ENCODE measurements at places on chromosomes 1 and 21. TPM values are rescaled to one million over a fixed set of nuclear protein-coding genes. Genes with fewer than 3 reads are reported as not detected.
A peak's percentile ranks its signal among the peaks of the same experiment; 100 is the strongest.

DNA sequence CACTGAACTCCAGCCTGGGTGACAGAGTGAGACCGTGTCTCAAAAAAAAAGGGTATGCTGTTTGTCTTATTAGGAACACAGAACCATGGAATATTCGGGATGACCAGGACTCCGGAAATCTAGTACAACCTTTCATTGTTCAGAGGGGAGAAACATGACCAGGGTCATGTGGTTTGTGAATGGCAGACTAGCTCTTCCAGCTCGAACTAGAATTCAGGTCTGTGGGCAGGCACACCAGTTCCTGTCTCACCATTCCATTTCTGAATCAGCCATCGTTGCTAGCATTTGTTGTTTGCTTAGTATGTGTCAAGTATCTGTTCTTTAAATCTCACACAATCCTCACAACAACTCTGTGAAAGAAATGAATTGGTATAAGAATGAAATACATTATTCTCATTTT lies 50.9 kb downstream of the MDM4 start:
- no peak overlapping the region for H3K27ac ChIP-seq
- DNase-seq = no peak
- H3K36me3 ChIP-seq = no peaks in the 10 kb centered on the region
- peaks cover 18% of the 10 kb centered on the region for H3K4me1 ChIP-seq

DNA sequence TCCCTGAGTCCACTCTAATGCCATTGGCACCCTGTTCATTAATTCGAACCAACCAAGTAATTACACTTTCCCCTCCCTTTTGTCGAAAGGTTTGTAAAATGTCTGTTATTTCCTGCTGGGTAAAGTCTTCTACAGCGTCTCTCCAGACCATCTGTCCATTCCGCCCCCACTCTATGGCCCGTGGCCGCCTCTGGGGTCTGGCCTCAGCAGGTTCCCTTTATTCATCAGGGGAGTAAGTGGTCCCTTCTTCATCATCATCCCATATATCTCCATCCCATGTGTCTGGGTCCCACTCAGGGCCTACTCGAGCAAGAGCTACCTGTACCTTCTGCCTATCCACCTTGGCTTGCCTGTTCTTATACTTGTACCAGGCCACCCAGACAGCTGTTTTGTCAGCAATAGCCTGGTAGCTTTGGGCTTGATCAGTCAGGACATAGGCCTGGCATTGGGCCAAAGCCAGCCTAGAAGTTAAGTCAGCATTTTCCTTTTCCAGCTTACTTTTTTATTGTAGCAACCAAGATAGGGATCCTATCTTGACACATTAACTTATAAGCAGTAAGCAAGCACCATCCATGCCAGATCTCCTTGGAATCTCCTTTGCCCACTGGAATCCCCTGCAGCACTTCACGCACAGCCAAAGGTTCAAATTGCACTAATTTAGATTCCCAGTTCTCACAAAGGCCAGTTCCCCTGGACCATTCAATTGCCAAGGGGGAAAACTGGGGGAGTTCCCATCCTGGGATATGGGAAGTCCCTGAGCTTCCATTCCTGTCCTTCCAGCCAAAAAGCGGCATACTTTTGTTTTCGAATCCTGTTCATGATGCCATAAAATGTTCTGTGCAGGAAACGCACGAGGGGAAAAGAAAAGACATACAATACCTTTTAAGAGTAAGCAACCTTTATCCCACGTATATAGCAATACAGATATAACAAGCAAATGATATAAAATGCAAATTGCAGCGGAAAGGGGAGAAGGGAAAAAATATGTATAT lies 6.6 kb upstream of the STUM start:
- H3K27ac ChIP-seq = peak overlapping the region; percentile 52
- no peaks in the 10 kb centered on the region for H3K36me3 ChIP-seq
- H3K27me3 ChIP-seq = no peaks in the 10 kb centered on the region

GRCh38 chr1:98669355-98670296 lies 8.1 kb downstream of the SNX7 start:
- no peaks in the 10 kb centered on the region for H3K27me3 ChIP-seq
- H3K4me1 ChIP-seq = no peaks in the 10 kb centered on the region
- DNase-seq = no peak
- H3K36me3 ChIP-seq = no peaks in the 10 kb centered on the region
- no peak overlapping the region for H3K27ac ChIP-seq

DNA sequence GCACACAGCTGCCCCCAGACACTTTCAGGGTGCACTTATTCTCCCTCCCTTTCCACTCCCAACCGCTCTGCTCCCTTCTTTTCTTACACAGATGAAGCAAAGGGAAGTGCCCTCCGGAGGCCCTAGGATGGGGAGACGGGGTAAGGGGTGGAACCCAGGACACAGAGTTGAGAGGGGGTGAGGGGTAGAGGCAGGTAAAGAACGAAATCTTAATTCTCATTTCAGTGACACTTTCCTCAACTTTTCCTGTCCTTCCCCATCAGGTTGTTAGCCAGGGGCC lies 12.8 kb downstream of the PLEKHO1 start:
- H3K36me3 ChIP-seq = no peaks in the 10 kb centered on the region
- no peak overlapping the region for H3K4me3 ChIP-seq
- H3K4me1 ChIP-seq = peaks cover 11% of the 10 kb centered on the region
- H3K27me3 ChIP-seq = no peaks in the 10 kb centered on the region

DNA sequence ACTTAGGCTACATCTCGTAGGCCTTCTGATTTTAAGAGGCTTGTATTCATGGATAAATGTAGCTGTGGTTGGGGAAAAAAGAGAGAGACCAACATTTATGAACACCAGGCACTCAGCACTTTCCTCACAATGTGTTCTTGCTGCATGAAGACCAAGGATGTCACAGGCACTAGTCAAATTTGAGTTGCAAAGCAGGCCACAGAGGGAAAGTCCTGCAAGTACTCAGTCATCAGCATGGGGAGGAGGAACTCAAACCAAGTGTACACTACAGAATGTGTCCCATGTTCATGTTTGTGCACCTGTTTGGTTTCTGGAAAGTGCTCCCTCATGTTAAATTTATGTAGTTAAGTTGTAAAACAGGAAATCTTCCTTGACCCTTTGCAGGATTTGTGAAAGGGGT lies 8.7 kb upstream of the MAP3K7CL start:
- DNase-seq = no peak
- H3K27me3 ChIP-seq = no peaks in the 10 kb centered on the region
- H3K36me3 ChIP-seq = no peaks in the 10 kb centered on the region

DNA sequence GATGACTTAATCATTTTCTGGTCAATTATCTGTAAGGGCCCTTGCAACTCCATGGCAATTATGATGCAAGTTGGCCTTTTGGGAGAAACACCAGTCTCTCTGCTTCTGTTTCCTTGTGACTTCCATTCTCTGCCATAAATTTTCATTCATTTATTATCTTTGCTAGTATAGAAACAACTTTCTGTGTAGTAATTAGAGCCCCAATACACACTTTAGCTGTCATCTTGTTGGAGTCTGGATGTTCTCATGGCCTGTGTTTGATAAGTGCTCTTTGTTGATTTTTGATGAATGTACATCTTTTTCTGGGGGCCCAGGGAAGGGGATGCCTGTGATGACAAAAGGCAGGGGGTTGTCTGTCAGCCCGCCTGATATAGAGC lies 22.4 kb downstream of the PROX1 start:
- H3K4me1 ChIP-seq = peaks cover 15% of the 10 kb centered on the region
- H3K36me3 ChIP-seq = peaks cover 4% of the 10 kb centered on the region
- H3K27me3 ChIP-seq = no peaks in the 10 kb centered on the region
- no peak for DNase-seq
- H3K4me3 ChIP-seq = no peak overlapping the region
- no peak overlapping the region for H3K27ac ChIP-seq

DNA sequence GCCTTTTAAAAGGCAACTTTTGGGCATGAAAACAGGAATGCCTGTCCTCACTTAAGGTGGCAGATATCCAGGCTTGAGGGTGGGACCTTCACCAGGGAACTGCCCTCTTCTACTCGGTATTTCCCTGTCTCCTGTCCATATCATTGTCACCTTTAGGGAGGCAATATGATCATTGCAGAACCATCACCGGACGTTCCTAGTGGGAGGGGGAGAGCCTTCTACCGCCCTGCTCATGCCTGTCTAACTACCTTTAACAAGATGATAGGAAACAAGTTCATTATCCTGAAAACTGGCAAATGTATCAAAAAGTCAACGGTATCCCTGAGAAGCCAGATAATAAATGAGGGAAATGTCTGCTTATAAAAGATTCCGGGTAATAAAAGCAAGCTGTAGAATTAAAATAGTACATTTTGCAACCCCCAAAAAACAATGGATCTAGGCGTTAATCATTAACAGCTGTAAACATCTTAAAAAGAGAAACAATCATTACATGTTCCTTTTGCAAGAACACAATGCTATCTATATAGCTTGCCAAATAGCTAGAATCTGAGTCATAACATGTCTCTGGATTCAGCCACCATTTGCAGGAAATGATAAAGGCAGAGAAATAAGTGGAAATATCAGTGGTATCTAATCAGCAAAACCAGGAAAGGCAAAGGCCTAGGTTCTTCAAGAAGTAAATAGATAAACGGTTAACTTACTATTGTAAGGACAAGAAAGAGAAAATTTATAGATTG lies 852.9 kb upstream of the ADGRL4 start:
- H3K4me3 ChIP-seq = no peak overlapping the region
- H3K27ac ChIP-seq = no peak overlapping the region
- H3K4me1 ChIP-seq = no peaks in the 10 kb centered on the region
- DNase-seq = no peak
- H3K27me3 ChIP-seq = no peaks in the 10 kb centered on the region

Gene RHD
- total RNA-seq = not detected

Gene SCNM1
- total RNA-seq = 28.0 TPM
